ENCODE measurements at places on chromosomes 2 and 18.

DNA sequence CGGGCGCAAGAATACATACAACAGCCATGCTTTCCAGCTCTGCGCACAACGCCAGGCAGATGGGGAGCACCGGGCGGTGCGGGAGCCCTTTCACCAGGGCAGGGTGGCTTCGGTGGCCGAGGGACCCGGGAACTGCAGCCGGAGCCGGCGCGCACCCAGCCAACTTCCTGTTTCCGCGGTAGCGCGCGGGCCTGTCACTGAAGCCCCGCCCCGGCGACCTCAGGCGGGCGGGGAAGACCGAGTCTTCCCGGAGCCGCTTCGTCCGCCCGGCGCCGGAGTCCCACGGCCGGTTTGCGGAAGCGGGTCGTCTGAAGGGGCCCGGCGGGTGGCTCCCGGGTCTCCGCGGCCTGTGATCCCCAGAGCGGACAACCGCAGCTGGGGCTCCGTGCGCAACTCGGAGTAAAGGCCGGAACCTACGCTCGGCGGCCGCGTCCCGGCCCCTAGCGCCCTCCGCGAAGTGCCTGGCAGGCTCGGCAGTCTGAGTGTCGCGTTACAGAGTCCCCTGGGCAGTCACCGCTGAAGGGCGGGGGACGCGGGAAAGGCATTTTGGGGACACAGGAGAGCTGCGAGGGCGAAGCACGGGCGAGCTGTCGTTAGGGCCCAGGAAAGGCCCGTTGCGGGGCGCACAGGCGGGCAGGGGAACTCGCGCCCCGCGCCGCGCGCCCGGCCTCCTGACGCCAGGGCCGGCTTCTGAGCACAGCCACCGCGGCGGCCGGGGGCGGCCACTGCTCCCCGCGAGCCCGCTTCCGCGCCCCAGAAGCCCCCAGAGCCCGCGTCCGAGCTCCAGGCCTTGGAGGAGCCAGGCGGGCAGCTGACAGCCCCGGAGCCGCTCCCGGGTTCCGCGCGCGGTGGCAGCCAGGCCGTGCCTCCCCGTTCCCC lies at the start of gene MPPE1:
MPPE1 (minus strand) TSS at position 136 of the 879 bp plus-strand sequence. CDS start 11,053 bp downstream, outside the sequence.
- DNase-seq, result peak; percentile 93

DNA sequence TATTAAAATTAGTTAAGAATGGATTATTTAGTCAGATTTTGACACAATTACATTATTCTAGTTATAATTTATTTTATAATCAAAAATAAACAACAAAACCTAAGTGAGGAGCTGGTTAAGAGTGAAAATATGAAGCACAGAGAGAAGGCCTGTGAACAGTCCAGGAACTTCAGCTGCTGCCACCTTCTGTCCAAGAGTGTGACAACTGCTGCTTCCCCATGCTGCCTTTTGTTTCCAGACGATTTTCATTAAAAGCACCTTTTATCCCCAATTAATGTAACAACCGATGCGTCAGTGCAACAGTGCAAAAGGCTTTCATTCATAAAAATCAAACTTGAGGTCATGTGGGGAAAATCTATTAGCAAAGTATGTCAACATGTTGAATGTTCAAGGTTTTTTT lies 363.6 kb downstream of the CTNNA2 start:
- no peak for DNase-seq

DNA sequence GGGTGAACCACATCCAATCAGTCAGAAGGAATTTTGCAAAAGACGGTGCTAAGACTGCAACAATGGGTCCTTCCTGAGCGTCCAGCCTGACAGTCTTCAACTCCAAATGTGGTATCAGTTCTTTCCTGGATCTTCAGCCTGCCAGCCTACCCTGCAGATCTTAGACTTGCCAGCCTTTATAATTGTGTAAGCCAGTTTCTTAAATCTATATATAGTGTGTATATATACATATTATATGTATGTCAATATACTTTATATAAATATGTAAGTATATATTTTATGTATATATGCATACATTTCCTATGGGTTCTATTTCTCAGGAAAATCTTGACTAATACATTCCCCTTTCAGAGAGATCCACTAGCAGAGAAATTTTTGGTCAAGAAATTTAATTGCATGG lies 245.5 kb downstream of the FHOD3 start:
- DNase-seq, result no peak

DNA sequence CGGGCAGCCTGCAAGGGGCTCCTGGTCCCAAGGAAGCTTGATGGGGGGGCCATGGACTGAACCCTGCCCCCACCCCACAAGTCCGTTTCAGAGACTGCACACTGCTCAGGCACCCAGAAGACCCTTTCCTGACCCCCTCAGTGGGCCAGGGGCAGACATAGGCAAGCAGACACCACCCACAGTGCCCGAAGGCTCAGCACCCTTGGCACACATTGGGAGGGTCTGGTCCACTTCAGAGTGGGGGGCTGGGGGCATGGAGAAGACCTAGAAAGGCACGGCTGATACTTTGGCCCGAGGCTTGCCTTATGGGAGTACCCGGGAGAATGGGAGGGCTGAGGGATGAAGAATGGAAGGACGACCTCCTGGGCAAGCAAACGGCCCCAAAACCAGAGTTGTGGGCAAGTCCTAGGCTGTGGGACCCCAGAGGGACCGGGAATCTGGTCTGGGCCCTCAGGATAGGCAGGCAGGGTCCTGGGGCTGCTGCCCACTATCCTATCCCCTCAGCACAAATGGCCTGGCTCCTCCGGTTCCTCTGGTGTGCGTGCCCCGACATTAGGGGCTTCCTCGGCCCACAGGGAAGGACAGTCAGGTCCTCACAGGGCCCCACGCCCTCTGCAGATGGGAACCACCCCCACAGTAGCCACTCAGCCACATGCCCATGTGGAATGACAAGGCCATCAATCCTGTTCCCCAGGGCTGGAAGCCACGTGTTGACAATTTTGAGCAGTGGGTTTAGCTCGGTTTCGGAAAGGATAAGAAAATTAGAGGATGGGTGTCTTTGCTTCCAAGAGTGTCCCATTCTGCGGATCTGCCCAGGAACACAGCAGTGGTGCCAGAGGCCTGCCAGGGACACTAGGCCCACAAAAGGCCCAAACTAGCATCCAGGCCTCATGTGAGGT lies 15.0 kb upstream of the GPC1 start:
- DNase-seq, result peak; percentile 28

- DNase-seq, result no peak
Observed at GRCh38 chr2:164661349-164661748, 40.1 kb upstream of the GRB14 start.

DNA sequence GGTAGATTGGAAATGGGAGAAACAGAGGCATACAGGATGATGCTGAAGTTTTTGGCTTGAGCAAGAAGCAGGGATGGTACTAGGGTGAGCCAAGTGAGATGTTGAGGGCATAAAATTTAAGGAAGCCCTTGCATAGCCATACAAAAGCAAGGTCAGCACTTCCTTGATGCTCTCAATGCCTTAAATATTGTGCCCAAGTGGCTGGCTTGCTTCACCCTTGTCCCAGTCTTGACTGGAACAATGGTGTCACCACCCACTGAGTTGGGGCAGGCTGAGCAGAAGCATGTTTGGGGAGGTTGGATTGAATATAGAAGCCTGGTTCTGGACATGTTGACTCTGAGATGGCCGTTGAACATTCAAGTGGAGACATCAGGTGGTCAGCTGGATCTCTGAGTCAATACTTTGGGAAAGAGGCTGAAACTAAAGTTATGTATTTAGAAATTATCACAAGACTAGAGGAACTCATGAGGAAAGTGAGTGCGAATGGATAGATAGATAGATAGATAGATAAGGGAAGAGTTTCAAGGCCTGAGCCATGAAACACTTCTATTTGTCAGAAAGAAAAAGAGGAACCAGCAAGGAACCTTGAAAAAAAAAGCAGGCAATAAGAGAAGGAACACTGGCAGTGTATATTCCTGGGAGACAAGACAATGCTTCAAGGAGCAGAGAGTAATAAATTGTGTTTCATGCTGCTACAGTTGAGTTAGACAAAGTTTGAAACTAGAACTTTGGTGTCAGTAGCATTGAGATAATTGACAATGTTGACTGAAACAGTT lies 43.0 kb upstream of the HNMT start:
- DNase-seq, result no peak
